Hindlimb muscle (tissue), 1 donor: ENCODE measurements at places on chromosomes 5 and 9. TPM values are rescaled to one million over a fixed set of nuclear protein-coding genes. Genes with fewer than 3 reads are reported as not detected.

DNA sequence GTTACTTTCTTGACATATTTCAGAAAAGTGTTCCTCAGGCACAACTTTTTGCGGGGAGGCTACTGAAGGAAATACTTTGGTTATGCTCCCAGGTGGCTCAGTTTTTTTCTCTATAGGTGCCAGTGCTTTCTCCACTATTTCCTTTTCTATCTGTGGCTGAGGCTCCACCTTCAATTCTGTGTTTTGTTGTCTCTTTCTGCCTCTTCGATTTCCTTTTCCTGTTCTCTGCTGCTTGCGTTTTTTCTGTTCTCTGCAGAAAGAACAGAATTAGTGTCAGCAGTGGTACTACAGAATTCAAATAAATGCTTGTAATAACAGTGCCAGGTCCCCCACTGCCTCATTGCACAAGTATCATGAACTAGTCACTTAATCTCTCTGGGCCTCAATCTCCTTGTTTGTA lies 7.0 kb downstream of the HEMGN start:
- DNase-seq = no peak

DNA sequence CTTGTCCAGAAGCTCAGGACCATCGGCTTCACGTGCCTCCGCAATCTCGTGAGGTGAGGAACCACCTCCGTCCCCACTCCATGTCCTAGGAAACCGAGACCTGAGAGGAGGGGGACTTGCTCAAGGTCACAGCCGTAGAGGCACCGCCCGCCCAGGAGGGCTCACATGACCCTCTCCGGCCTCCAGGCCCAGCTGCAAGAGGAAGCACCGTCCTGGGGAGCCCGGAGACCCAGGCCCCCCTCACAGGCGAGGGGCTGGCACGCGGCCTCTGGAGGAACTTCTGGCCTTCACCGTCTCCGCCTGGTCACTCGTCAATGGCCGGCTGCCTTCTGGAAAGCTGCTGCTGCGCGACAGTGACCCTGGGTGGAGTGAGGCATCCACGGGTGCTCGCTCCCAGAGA lies 24.2 kb downstream of the FAM78A start:
- no peak for DNase-seq

DNA sequence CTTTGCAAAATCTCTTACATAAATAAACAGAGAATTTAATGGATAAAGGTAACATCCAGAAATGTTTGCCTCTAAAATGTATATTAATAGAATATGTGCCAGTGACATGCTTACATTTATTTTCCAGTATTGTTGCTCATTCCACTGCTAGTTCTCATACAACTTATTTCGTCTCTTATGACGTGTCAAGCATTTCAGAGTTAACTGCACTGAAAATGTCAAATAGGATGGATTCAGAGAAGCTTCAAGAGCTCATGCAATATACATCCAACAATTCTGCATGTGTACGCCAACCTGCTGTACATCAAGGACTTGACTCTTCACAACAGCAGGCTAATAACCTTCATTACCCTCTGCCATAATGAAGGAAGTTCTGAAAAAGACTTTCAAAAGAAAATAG lies 386.2 kb upstream of the IZUMO3 start:
- DNase-seq = no peak

- no peak for DNase-seq
These were observed 254.8 kb upstream of the PPP1R2B start for GRCh38 chr5:156595132-156595787.

GRCh38 chr5:14467886-14468285 lies 113.7 kb upstream of the OTULINL start:
- DNase-seq = no peak

- DNase-seq = no peak
These were observed 68.0 kb upstream of the CLINT1 start for GRCh38 chr5:157926977-157927376.

- DNase-seq = peak; percentile 30
These were observed 188.2 kb downstream of the CRB2 start for GRCh38 chr9:123544007-123544827.

- DNase-seq = no peak
These were observed 19.7 kb downstream of the OR2V2 start for GRCh38 chr5:181166812-181167733.

GRCh38 chr5:97735209-97735608 lies 552.2 kb upstream of the RIOK2 start:
- no peak for DNase-seq

GRCh38 chr5:51484326-51484725 lies 101.1 kb downstream of the ISL1 start:
- DNase-seq = no peak

GRCh38 chr9:312596-313320 lies 98.1 kb downstream of the DOCK8 start:
- no peak for DNase-seq

DNA sequence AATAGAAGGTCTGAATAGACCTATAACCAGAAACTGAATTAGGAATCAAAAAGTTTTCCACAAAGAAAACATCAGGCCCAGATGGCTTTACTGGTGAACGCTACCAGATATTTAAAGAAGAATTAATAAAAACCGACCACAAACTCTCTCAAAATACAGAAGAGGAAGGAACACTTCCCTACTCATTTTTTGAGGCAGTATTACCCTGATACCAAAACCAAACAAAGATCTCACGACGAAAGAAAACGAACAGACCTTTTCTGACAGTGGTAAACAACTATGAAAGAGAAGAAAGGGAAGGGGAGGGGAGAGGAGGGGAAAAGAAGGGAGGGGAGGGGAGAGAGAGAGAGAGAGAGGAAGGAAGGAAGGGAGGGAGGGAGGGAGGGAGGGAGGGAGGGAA lies 13.5 kb downstream of the B4GALT1 start:
- no peak for DNase-seq

- no peak for DNase-seq
These were observed 11.9 kb upstream of the RPS23 start for GRCh38 chr5:82290005-82290404.

DNA sequence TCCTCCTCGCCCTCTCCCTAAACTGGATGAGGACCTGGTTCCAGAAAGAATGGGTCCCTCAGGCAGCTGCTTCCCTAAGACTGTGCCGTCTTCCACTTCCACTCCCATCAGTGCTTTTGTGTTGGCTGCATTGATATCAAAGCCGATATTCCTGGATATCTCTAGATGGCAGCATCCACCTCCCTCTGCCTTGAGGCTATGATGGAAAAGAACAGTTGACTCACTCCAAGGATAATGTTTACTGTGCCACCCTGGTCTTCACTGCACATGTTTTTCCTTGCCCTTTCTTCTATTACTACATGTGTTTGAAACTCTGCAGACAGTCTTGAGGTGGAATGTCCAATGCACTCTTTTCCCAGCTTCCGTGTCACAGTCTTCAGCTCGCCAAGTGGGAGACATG lies 211.6 kb downstream of the MAST4 start:
- DNase-seq = peak; percentile 43

- no peak for DNase-seq
These were observed 92.6 kb upstream of the GDNF start for GRCh38 chr5:37932450-37932849.

- no peak for DNase-seq
These were observed 35.2 kb downstream of the MTRR start for GRCh38 chr5:7904170-7904569.

DNA sequence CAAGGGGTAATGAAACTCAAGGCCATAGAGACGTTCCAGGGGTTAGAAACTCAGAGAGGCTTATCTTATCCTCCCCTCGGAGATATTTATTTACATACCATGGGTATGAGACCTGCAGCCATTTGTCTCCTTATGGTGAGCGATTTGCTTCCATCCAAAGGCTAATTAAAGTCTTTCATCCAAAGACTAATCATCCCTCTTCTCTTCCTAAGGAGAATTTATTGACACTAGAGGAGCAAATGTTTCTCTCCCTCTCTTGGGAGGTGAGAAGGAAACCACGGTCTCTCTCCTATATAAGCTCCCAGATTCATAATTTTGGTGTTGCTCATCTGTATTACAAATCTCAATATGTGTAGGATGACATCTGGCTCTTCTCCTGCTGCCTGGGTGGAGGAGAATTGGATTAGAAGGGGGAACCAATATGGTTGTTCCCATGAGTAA lies 31.0 kb upstream of the RPS23 start:
- no peak for DNase-seq

GRCh38 chr5:109855056-109855455 lies 165.3 kb downstream of the MAN2A1 start:
- no peak for DNase-seq

- DNase-seq = no peak
These were observed 189.5 kb downstream of the SLF1 start for GRCh38 chr5:94807985-94808384.

DNA sequence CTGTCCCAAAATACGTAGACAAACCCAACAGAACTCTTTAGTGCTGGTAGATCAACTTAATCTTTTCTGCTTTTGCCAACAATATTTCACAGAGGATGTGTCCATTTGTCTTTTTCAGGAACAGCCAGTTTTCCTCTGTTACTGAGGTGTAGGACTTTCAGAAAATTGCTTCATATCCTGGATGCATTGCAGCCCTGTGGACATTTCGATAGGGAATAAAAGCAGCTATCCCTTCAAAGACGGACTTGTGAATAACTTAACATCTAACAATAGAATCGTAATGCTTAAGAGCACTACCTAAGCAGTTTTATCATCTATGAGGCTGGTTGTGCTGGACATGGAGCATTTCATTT lies 59.7 kb downstream of the PCSK1 start:
- DNase-seq = no peak

- DNase-seq = no peak
These were observed 92.7 kb downstream of the COL5A1 start for GRCh38 chr9:134734270-134734669.

SPINK13 gene
- 0.45 TPM for polyA plus RNA-seq

PDCD1LG2 gene
- 1.5 TPM for polyA plus RNA-seq

LCN10 gene
- 5.6 TPM for polyA plus RNA-seq

FBP2 gene
- polyA plus RNA-seq = 86.4 TPM

BAAT gene
- 0.66 TPM for polyA plus RNA-seq

SPATA31A1 gene
- polyA plus RNA-seq = not detected

CCL28 gene
- 0.17 TPM for polyA plus RNA-seq

SPOCK1 gene
- polyA plus RNA-seq = 4.6 TPM

CFAP157 gene
- 1.4 TPM for polyA plus RNA-seq

CACNA1B gene
- polyA plus RNA-seq = 1.3 TPM

PTGES2 gene
- 38.8 TPM for polyA plus RNA-seq
